Natural killer cell treated with Interleukin-12 subunit alpha and Interleukin-12 subunit beta and Interleukin-15 and Interleukin-18, amount 100 ng/mL, for 72 hours (primary cell): ENCODE measurements at places on chromosomes 2 and 18.

GRCh38 chr2:46769809-46770208, 145.8 kb downstream of the MCFD2 start:
- DNase-seq, result no peak

GRCh38 chr2:186853951-186854350, 5.0 kb upstream of the ZSWIM2 start:
- DNase-seq, result no peak

DNA sequence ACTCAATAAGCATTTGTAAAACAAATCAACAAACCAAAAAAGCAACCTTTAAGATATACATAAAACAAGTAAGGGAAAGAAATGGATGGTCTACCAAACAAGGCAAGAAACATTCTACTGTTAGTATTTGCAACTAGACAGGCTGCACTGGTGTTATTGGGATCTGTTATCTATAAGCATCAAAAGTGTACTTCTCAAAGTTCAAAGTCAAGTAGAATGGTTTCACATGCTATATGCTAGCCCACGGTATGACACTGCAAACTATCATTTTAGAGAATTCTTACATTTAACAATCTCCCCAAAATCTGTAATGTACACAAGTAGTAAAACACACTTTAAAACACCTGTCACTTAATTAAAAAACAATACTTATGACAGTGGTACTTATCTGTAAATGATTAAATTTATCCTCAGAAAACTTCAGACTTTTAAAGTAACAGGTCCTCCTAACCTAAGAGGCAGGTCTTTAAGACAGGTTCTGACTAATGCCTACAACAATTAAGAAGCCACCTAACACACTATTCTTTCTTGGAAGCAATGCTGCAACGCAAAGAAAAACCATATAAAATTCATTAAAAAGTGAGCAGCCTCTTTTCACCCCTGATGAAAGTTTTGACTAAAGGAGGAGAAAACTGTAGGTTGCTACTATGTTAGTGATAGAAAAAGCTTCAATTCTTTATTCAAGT, 34.8 kb downstream of the SMAD2 start:
- DNase-seq, result no peak

DNA sequence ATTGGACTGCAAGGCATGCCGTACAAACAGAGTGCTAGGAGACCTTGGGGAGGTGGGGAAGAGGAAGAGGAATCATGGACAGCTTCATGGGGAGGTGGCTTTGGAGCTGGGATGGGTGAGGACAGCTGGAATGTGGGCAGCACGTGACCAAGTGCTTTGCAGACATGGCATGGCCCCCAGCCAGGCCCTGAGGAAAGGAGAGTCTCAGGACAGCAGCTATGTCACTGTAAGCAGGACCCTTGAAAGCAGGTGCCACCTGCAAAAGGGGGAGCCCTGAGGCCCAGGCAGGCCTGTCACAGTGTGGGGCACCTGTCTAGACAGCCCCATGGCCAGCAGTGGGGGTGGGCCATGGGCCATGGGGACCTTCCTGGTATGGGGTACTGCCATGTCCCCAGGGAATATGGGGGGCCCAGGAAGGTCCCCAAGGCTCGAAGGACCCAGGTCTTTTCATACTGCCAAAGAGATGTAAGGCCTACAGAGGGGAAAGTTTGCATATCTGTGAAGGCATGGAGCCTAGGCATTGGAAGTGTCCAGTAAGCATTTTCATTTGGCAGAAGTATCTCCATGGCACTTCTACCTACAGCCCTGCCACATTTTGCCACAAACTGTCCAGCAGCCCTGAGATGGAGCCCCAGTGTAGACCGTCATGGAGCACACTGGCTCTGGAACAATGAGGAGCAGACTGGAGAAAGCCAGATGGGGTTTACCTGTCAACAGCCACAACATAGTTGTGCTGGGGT, 9.9 kb downstream of the PAX8 start:
- no peak for DNase-seq

DNA sequence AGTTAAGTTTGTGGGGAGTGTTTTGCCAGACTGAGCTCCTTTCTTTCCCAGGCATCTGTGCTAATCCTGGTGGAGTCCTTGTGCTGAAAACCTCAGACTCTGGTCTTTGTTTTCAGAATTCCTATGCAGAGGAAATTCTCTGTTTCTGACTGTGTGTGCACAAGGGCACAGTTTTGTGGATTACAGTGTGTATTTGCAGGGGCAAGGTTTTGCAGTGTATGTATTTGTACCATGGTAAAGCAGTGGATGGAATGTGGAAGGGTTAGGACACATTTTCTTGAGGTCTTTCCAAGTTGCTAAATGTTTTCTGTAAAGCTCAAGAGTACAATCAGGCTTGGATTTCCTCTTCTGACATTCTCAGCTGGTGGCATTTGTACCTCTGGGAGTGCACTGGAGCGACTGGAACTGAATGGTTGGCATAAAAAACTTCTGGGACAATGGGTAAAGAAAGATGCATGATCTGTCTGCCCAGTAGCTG, 139.5 kb upstream of the RND3 start:
- no peak for DNase-seq

DNA sequence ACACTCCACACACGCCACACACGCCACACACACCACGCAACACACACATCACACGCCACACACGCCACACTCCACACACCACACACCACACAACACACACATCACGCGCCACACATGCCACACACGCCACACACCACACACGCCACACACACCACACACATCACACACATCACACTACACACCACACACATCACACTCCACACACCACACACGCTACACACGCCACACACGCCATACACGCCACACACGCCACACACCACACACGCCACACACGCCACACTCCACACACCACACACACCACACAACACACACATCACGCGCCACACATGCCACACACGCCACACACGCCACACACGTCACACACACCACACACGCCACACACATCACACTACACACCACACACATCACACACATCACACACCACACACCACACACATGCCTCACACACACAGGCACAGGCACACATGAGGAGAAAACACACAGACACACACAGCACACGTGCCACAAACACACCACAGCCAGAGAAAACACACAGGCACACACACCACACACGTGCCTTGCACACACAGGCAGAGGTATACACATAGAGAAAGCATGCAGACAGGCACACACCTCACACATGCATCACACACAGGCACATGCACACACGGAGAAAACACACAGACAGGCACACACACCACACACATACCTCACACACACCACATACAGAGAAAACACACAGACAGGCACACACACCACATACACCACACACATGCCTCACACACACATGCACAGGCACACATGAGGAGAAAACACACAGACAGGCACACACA, 241.5 kb upstream of the MYT1L start:
- no peak for DNase-seq

DNA sequence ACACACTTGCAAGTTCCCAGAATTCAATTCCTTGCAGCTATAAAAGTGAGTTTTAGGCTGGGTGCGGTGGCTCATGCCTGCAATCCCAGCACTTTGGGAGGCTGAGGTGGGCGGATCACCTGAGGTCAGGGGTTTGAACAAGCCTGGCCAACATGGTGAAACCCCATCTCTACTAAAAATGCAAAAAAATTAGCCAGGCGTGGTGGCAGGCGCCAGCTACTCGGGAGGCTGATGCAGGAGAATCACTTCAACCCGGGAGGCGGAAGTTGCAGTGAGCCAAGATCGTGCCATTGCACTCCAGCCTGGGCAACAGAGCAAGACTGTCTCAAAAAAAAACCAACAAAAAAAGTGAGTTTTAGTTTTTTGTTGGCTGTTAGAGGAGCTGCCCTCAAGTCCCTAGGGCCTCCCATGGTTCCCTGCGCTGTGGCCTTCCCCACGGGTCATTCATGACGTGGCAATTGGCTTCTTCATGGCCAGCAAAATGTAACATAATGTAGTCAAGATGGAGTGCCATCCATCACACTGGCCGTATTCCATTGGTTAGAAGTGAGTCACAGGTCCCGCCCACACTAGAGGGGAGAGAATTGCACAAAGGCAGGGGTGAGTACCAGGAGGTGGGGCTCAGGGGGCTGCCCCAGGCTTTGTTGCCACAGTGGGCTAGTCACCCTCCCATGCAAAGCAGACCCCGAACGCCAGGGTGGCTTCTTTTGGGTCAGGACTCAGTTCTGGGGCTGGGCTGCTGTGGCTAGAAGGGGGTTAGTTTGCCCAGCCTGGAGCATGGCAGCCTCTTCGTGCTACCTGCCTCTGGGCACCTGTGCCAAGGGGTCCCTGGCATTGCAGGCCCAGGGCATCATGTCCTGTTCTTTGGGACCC, 37.7 kb upstream of the INHBB start:
- DNase-seq, result no peak

- DNase-seq, result no peak
These were observed 57.8 kb downstream of the AFTPH start for GRCh38 chr2:64581777-64582539.

GRCh38 chr2:81412681-81413080, 1108.1 kb upstream of the LRRTM1 start:
- no peak for DNase-seq

DNA sequence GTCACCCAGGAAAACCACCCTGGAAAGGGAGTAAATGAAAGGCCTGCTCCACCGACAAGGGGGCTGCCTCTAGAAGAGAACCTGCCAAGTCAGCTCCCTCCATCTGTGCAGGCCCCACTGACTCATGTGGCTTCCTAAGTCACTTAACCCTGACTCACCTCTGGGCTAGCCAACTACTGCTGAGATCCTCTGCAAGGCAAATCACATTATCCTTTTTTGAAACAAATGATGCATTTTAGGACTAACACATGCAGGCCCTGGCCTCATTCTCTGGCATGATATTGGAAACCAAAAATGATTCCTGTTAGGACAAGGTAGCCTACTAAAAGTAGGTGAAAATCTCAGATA, 474.6 kb downstream of the EPHA4 start:
- DNase-seq, result no peak

DNA sequence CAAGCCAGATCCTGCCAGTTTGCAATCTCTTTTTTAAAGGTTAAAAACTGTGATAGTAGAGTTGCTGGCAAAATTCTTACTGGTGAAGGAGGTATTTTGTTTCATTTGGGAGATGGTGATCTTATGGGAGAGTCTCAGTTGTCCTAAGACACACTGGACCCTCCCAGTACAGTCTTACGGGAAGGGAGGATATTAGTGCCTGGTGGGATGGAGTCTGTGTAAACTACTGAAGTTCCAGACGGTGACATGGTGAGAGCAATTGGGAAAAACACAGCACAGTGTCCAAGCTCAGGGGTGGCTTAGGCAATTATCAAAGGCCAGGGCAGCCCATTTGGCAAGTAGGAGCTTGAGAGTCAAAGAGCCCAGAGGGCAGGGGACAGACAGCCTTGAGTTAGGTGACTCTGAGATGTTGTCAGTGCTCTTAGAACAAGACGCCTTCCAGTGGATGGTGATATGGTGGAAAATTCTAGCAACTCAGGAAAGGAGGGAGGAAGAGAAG, 143.7 kb upstream of the CCDC68 start:
- DNase-seq, result no peak

DNA sequence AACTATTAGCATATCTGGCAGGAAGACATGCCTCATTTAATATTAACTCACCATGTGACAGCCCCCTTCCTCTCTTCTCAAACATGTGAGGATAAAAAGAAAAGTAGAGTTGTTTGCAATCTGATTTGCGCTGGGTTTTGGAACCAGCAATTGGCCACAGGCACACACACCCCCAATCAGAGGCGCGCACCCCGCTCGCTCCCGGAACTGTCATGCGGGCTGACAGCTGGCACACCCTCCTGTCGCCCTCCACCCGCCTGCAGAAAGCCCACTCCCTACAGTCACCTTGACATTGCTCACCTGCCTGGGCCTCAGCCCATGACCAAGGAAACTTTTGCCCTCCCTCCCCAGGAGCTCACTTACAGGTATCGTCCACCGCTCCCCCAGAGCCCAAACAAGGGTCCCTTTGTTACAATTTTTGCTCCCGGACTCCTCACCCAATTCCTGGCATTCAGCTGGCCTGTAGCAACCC, 1.1 kb downstream of the COBLL1 start:
- no peak for DNase-seq

GRCh38 chr2:202114795-202115194, 41.7 kb downstream of the KIAA2012 start:
- no peak for DNase-seq

DNA sequence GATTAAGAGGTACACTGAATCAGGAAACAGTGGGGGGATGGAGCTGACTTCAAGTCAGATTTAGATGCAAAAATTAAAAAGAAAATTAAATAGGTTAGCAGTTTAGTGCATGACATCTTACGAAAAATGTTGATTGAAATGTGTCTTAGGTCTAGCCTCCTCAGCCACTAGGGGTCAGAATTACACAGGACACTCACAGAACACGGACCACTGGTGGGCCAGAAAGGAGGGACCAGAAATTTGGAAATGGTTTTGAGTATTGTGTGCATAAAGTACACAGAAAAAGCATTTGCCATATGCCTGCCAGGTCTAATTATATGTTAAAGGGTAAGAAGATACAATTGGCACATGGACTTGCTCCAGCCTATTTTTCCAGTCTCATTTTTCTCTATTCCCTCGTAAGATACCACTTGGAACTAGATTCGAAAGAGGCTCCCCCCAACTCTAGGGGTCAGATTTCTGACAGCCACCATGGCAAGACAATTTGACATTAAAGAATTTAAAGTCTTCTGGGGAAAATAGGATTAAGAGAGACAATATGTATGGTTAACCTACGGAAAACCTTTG, 550.2 kb upstream of the SETBP1 start:
- no peak for DNase-seq

DNA sequence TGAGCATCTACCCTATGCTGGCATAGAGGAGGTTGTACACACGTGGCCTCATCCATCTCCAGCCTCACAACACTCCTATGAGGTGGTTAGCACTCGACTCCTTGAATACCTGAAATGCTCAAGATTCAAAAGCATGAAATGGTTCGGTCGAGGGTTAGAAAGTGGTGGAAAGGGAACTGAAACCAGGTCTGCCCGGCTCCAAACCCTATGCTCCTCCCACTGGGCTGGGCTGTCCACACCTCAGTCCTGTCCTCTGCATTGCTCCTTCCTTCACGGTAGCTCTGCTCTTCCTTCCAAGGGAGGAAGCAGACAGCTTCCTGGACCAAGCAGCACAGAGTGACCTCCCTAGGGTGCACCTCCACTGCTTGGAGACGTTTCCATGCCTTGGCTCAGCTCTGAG, 565.2 kb upstream of the ID2 start:
- no peak for DNase-seq

GRCh38 chr2:37881397-37881796, 43.7 kb upstream of the RMDN2 start:
- DNase-seq, result no peak

DNA sequence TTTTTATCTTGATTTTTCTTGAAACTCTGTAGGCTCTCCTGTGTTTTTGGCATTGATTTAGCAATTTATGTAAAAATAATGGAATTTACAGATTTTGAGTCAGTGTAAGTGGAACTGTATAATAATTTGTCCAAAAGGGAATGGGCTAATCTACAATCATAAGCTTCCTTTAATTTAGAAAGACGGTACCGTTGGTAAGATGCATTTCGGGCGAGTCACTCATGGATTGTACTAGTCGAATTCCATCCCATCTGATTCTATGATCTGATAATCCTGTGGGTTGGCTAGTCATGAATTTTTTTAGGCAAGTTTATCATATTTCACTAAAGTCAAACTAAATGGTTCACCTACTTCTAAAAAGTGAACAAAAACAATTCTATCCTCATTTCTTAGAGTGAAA, 133.4 kb downstream of the ZNF407 start:
- no peak for DNase-seq
